ENCODE measurements at places on chromosomes 6 and 20.

DNA sequence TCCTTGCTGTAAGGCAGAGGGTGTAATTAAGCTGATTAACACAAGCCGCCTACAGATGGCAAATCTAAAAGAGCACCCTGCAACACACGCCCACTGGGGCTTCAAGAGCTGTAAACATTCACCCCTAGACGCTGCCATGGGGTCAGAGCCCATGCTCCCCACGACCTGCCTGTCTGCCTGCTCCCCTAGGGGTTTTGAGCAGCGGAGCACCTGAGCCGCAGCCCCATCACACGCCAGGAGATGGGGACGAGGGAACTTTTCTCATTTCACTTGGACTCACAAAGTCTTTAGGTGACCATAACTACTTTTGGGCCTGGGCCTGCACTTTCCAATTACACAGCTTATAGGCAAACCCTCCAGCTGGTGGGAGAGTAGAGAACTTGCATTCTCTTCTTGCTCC lies 99.0 kb upstream of the SOX4 start:
- no peak for DNase-seq

DNA sequence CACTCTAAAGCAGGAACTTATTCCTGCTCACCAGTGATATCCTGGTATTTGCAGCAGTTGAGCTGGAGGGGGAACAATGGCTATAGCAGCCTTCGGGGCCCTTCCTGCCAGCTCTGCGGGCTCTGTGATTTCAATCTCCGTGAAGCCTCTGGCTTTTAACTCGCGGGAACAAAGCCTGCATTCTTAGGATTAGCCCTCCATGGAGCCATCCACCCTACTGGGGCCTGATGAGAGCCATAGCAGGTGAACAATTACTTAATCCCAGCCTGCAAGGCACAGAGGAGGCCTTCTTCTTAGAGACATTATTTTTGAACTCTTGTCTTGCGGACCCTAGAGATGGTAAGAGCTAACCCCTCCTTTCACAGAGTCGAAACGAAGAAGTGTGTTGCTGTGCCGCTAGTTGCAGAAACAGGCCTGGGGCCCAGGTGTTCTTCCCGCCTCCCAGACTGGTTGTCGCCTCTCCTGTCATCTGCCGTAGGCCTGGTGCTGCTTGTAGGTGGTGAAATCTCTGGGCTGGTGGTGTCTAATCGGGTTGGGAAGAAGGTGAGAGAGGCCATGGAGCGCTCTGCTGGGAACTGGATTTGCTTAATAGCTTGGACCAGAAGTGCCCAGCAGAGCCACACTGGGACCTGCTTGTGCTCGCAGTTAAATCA lies 9.7 kb downstream of the GHRH start:
- DNase-seq = no peak

- DNase-seq = no peak
These were observed 21.4 kb downstream of the SYCP2L start for GRCh38 chr6:10908228-10908627.

- DNase-seq = no peak
These were observed 26.6 kb upstream of the TGM2 start for GRCh38 chr20:38191654-38192053.

- DNase-seq = no peak
These were observed 174.9 kb downstream of the ISM1 start for GRCh38 chr20:13396022-13396421.

- DNase-seq = no peak
These were observed 13.2 kb downstream of the TMEM74B start for GRCh38 chr20:1171461-1172093.

DNA sequence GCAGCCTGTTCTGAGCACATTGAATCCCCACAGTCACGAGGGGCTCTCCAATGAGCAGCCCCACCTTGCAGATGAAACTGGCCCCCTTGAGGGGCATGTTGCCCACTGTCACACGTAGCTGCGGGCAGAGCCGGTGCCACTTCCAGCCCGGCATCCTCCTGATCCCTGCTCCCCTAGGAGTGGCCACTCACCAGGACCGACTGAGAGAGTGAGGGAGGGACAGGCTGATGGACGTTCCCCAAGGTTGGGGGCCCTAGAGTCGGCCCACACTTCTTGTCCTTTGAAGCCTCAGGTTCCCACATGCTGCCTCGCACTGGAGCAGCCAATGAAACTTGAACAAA lies 10.5 kb downstream of the ENTPD6 start:
- DNase-seq = no peak

DNA sequence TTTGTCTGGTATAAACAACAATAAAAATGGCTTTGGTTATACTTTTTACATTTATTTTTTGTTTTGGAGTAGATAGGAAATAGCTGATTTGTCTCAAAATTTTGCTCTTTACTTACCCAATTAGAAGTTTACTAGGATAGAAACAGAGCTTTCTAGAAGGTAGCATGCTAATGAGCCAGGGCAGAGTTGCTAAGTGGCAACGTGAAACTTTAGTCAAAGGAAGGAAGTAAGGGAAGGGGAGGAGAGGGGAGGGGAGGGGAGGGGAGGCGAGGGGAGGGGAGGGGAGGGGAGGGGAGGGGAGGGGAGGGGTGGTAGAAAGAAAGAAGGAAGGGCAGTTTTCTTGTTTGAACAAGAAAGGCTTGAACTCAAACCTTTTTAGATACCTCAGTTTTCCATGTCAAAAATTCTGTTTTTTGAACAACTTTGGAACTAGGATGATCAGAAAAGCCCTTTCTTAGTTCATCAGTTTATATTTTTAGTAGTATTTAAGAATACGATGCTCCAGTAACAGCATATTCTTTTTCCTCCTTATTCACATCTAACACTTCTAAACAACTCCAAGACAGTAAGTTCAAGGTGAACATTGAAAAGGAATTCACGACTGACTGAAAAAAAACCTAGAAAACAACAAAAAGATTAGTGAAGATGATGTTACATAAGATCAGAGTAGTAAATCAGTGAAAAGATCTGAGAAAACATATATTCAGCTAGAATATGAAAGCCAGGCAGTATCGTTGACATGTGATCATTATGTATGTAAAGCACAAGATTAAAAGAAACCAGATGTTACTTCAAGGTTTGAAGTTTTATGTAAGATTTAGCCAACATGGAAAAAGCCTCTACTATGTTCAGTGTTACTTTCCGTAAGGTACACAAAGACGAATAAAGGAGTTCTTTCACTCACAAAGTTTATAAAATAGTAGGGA lies 263.4 kb downstream of the ARHGAP18 start:
- DNase-seq = no peak

DNA sequence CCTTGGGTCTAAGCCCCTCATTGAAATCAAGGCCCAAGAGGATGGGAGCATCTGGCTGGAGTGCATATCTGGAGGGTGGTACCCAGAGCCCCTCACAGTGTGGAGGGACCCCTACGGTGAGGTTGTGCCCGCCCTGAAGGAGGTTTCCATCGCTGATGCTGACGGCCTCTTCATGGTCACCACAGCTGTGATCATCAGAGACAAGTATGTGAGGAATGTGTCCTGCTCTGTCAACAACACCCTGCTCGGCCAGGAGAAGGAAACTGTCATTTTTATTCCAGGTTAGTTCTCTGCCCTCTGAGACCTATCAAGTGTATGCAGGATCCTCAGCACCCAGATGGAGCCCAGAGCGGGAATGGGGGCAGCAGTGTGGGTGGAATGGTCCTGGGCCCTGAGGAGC lies 5.1 kb downstream of the BTN2A2 start:
- no peak for DNase-seq

GRCh38 chr6:139325125-139325524 lies 33.3 kb upstream of the TXLNB start:
- no peak for DNase-seq

GRCh38 chr20:39290575-39290974 lies 328.4 kb downstream of the DHX35 start:
- no peak for DNase-seq

GRCh38 chr6:102015431-102015830 lies 621.9 kb downstream of the GRIK2 start:
- no peak for DNase-seq
